ENCODE measurements at places on chromosomes 13 and 19. TPM values are rescaled to one million over a fixed set of nuclear protein-coding genes. Genes with fewer than 3 reads are reported as not detected.

KPTN gene
- total RNA-seq: 12.4 TPM

RFPL4A gene
- total RNA-seq: not detected

CACNA1A gene
- 0.20 TPM for total RNA-seq

TNFSF9 gene
- 12.1 TPM for total RNA-seq

SLC17A7 gene
- 0.07 TPM for total RNA-seq
